Retina (tissue), 1 donor: ENCODE measurements at places on chromosomes 12 and 14.

- no peak for DNase-seq
Measured at GRCh38 chr14:67137744-67138371, 51.4 kb upstream of the GARIN2 start.

- no peak for DNase-seq
Measured at GRCh38 chr14:72786378-72787350, 107.2 kb downstream of the DPF3 start.

DNA sequence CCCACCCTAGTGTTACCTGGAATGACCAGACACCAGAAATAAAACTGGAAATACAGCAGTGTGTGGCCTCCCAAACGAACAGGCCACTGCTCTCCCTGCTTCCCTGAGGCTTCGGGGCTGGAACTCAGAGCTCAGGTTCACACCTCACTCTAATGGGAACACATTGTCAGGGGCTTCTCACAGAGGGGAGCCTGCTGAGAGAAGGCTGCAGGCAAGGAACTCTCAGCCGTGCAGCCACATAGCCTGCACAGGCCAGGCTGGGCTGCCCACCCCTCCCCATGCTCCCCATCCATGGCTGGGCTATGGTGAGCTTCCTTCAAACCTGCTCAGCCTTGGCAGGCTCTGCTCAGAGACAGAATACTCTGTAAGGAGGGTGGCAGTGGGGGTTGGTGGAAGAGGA lies 302.5 kb downstream of the EMP1 start:
- DNase-seq = no peak

GRCh38 chr12:99026332-99027054 lies 381.4 kb downstream of the APAF1 start:
- DNase-seq = no peak

GRCh38 chr14:77856941-77857340 lies 57.0 kb downstream of the ADCK1 start:
- DNase-seq = no peak

DNA sequence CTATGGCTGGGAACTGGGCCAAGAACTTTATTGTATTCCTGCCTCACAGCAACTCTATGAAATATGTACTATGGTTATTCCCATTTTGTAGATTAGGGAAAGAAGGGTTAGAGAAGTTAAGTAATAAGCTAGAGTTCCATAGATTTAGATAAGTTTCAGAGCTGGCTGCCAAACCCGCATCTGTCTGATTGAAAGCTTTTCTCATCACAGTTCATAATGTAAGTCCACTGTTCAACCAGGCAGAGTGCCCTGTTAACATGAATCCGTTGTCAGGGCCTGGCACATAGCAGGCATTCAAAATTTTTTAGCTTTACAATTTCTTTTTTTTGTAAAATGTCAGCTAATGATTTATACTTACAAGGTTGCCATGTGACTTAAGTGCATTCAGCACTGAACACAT lies 467.3 kb downstream of the NRXN3 start:
- DNase-seq = no peak

- no peak for DNase-seq
Measured at GRCh38 chr12:80829767-80830166, 108.0 kb downstream of the LIN7A start.

DNA sequence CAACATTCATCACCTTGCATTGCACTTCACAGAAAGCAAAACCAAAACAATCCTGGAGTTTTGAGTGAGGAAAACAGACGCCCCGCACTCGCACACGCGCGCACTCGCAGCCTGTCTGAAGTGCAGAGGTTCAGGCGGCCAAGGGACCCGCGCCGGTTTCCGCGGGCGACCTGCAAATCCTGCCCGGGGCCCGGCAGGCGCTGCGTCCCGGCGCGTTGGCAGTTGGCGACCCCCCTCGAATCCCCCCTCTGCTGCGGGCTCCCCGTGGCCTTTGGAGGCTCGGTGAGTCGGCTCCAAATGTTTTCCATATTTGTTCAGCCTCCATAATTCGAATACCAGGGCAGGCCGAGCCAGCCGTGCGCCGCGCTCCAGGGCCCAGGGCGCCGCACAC lies at the start of gene SSPN:
SSPN (plus strand) TSS at position 324 of the 391 bp plus-strand sequence. CDS start 100 bp downstream, outside the sequence.
- no peak for DNase-seq

DNA sequence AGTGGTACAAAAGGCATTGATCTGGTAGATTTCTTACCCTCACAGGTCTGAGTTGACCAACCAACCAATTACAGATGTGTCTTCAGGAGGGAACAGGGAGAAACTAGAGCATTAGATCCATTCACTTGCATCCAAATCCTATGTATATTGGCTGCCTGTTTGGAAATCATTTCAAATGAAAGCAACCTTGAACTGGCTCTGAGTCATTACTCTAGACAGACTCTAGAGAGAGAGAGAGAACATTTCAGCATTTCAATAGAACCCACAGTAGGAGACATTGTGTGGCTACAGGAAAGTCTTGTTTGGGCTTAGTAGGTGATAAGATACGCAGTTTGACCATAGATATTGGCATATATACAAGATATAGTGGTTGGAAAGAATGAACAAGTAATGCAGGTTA lies 114.5 kb downstream of the PTPRR start:
- no peak for DNase-seq

- no peak for DNase-seq
Measured at GRCh38 chr12:79414252-79414651, 276.5 kb downstream of the PAWR start.

GRCh38 chr14:32497248-32497647 lies 168.2 kb downstream of the AKAP6 start:
- no peak for DNase-seq

DNA sequence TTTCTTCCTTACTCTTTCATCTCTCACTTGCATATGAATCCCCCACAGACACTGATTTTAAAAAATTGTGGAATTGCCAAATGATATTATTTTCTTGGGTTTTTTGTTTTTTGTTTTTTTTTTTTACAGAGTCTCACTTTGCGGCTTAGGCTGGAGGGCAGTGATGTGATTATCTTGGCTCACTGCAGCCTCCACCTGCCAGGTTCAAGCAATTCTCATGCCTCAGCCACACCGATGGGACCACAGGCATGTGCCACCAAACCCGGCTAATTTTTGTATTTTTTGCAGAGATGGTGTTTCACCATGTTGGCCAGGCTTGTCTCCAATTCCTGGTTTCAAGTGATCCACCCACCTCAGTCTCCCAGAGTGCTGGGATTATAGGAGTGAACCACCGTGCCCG lies 68.2 kb downstream of the BCAT1 start:
- DNase-seq = no peak

- DNase-seq = no peak
Measured at GRCh38 chr12:14886271-14886670, 617 bp upstream of the MGP start.

DNA sequence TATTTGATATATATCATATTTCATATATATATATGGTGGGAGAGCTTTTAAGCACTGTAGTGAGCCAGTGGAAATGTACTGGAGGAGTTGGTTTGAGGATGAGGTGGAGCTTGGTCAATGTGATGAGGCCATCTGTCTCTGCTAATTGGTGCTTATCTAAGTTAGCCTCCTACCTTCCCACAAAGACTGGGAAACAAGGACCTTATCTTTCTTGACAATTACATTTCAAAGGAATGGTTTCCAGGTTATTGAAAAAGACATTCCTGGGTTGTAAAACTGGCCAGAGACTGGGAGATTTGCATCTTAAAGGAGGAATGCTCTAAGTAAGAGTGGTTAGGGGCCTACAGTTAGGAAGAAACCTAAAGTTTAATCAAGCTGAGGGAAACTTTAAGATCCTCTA lies 212.8 kb upstream of the SYT1 start:
- no peak for DNase-seq

DNA sequence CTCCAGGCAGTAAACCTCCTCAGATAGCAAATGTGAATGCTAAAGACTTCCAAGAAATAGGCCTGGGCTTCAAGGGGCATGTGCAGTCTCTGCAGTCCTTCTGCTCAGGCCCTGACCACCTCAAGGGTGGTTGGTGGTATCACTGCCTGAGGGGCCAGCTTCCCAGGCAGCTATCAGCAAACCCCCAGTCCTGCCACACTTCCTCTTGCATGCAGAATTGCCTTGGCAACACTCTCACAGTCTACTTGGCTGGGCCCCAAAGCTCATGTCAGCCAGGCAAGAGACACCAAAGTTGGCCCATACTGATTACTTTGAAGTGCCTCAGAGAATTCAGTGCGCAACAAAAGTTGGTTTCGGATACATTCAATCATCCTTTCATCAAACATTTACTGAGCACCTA lies 3.5 kb upstream of the ASB8 start:
- no peak for DNase-seq

DNA sequence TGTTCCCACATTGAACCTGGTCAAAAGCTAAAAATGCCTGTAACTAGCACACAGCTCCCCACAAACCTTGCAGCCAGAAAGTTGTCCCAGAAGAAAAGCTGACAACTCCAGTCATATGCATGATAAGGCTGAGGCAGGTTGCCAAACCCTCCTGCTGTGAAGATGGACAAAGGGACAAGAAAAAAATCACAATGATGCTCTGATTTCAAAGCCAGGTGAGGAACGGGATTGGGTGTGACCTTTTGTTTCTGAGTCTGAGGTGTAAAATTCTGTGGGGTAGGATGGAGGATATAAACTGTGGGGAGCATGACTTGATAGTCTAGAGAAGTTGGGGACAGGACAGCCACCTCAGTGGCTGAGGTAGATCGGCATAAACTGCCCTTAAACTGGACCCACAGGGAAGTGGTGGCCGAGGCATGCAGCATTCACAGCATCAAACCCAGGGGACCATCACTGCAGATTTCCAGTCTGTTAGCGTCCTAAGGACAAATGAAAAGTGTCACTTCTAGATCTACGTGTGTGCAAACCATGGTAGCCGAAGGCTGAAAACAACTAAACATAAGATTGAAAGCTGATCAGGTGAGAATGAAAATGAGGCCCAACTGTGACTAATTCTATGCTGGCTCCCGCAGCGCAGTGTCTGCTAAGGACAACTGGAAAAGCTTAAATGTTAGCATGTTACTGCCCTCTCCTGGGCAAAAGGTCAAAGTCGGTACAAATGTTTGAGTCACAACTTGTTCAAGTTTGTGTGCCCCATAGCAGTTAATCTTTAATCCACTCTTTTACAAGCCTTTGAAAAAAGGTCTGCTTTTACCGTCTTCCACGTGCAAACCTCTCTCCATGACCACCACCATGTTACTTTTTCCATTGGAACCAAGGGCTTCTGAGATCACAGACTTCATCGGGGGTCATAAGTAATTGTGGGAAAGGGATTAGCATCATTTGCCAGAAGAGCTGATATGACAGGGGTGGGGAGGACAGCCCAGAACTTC lies 39.8 kb downstream of the GRIN2B start:
- DNase-seq = peak; percentile 76

DNA sequence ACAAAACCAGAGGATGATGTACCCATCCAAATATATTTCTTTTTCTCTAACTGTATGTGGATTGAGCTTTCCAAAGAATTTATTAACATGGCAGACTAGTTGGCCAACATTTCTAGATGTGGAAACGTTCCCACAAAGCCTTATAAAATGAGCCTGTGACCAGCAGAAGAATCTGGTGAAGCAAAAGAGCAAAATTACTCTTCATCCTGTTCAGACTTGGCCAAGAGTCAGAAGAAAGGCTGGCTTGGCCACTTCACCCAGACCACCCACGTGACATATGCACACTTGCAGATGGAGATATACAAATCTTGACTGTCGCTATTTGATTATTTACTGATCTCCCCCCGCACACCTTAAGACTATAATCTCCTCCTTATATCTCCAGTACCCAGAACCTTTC lies 96.7 kb downstream of the NUAK1 start:
- DNase-seq = no peak

DNA sequence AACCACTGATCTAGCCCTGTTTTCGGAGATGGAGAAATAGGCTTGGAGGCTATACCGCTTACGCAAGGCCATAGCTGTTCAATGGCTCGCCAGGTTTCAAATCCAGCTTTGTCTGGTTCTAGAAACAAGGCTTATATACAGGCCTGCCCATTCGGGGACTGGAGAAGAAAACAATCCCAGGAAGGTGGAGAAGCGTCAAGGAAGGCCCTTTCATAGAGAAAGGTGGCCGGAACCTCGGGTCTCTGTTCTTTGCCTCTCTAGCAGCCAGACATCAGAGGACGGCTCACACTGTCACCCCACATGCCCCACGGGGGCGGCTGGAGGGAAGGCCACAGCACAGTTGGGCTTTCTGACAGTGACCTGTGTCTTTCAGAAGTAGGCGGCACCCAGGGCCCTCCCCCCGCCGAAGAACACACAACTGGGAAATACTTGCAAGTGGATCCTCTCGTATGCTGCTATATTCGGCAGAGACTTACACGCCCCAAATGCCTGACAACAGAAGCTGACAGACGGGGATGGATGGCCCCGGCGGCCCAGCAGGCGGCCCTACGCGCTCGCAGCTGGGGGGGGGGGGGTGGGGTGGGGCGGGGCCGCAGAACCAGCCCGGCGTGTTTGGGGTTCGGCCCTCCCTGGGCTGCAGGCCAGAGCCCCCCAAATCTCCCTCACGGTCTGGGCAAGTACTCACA lies 4.5 kb upstream of the SETD1B start:
- DNase-seq = peak; percentile 77

DNA sequence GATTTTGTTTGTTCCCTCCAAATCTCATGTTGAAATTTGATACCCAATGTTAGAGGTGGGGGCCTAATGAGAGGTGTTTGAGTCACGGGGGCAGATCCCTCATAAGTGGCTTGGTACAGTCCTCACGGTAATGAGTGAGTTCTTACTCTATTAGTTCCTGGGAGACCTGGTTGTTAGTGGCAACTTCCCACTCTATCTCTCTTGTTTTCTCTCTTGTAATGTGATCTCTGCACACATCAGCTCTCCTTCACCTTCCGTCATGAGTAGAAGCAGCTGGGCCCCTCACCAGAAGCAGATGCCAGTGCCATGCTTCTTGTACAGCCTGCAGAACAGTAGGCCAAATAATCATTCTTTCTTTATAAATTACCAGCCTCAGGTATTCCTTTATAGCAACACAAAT lies 29.6 kb upstream of the KCNK10 start:
- no peak for DNase-seq

- DNase-seq = no peak
Measured at GRCh38 chr14:94582199-94582750, 1.0 kb downstream of the SERPINA5 start.

GRCh38 chr14:81172353-81172752 lies 48.4 kb downstream of the GTF2A1 start:
- no peak for DNase-seq

- no peak for DNase-seq
Measured at GRCh38 chr12:100995201-100995600, 200.6 kb downstream of the ANO4 start.

- no peak for DNase-seq
Measured at GRCh38 chr12:53096089-53096741, 1.3 kb upstream of the IGFBP6 start.

- DNase-seq = no peak
Measured at GRCh38 chr14:77416836-77417235, 6.5 kb downstream of the NOXRED1 start.
